Fibroblast of skin of abdomen (primary cell): ENCODE measurements at places on chromosomes 4 and X.

DNA sequence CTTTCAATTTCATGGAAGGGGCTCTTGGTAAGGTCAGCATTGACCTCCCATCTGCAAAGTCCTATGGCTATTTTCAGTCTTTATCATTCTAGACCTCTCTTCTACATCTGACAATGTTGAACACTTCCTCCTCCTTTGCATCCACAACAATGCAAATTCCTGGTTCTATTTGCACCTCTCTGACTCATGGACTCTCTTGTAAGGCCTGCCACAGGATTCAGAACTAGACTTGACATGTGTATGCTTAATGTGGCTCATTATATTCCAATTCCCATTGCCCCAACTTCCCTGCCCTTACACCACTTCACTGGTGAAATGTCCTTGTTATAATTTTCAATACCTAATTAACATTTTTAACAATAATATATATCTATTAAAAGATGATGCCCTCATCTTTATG lies 314.3 kb upstream of the FGF13 start:
- DNase-seq = no peak

DNA sequence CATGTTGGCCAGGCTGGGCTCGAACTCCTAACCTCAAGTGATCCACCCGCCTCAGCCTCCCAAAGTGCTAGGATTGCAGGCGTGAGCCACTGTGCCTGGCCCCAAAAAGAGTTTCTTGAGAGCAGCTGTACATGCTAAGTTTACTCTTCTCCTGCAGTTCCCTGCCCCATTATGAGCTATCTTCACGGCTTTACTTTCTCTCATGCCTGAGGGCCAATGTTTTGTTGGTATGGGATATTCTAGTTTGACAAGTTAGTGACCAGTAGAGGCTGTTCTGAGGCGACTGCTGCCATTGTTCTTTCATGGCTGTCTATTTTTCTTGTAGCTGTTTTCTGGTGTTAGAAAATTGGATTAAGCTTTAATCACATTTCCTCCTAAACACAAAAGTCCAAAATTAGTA lies 78.0 kb upstream of the STX18 start:
- no peak for DNase-seq

GRCh38 chrX:105263801-105264200 lies 43.3 kb upstream of the TEX13A start:
- DNase-seq = peak; percentile 41

GRCh38 chr4:41745292-41746024 lies 3.1 kb downstream of the PHOX2B start:
- no peak for DNase-seq

DNA sequence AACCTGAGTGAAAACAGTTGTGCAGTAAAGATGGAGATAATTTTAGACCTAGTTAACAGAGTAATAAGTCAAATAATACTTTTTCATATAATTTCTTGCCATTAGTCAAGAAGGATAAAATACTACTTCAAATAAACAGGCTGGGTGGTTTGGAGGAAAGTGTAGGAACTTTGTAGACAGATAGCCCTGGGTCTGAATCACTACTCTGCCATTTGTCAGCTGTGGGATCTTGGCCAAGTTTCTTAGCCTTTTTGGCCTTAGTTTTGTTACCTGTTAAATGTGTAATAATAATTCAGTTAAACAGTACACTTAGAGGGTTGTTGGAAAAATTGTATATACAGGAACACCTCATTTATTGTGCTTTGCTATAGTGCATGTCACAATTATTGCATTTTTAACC lies 163.7 kb downstream of the NPNT start:
- DNase-seq = no peak

DNA sequence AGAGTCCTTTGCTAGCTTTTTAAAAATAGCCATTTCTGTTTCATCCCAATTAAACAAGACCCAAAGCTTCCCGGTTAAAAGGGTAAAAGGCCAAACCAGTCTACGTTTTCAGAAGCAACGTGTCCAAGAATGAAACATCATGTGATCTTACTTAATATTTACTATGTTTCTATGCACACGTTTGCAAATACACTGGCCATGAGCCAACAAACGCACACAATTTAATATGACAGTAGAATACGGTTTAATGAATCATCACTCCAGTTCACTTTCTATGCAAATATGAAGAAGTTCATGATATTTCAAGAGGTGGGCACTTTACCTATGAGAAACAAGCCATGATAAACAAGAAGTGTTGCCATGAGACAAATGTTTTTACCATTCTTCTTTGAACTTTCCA lies 4.3 kb downstream of the NR0B1 start:
- DNase-seq = no peak

- peak; percentile 43 for DNase-seq
Measured at GRCh38 chrX:148043271-148043855, 62.2 kb downstream of the FMR1NB start.

DNA sequence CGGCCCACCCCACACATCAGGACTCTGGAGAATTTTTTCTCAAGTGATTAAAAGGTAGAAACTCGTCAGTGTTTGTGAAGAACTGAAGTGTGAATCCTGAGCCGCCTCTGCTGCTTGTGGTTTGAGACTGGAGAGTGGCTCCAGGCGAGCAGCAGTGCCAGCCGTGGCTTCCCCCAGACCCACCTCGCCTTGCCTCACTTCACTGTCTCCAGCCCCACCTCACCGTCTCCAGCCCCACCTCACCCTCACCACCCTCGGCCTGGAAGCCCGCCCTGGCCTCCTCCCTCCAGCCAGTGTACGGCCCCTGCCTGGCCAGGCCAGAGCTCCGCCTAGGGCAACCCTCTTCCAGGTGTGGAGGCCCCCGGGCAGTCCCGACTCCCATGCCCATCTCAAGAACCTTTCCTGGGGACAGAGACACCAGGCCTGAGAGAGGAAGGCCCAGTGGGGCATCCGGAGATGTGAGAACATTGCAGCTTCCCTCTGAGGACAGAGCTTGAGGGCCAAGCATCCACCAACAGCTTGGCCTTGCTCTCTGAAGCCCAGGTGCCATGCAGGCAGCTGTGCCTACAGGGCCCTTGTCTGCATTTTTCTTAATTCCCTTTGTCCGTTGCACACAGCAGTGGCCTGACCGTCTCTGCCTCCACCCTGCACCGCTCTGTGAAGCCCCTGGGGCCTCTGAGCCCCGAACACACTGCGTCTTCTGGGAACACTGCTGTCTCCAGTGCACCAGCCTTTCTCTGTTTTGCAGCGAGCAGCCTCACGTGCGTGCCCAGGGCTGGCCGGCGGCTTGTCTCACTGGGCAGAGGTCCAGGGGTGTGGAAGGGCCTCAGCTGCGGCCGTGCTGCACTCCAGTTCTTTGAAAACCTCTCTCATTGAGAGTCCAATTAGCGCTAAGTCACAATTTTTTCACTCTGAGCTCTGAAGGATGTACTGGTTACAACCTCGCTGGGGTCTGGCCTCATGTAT lies 13.8 kb downstream of the SH3BP2 start:
- no peak for DNase-seq

DNA sequence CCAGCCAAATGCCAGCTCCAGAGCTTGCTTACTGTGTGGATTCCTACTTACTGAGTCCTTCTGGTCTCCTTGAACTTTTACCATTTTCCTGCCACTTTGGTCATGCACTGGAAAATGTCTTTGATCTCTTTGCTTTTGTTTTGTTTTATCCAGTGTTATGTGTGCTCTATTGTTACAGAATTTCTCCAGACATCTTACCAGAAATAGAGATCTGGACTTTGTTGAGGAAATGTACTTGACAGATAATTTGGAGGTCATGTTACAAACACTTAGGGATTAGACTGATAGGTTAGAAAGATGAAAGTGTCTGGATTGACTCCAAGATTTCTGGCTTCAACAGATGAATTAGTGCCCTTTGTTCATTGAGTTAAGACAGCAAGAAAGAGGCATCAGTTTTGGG lies 5.7 kb upstream of the ZNF330 start:
- no peak for DNase-seq

DNA sequence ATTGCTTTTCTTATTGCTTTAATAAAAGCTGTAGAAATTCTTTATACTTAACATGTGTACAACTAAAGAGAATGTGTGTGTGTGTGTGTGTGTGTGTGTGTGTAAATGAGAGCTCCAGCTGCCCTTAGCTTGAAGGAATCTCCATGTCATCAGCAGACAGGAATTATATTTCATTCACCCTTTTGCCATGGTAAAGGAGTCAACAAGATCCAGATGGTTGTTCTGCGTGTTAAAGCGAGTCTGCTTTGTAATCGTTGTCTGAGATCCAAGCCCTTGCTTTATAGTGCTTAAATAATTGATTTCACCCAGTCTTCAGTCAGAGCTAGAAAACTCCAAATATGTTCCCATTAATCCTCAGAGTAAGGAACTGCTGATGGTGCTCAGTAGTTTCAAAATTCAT lies 285.5 kb downstream of the PDGFC start:
- peak; percentile 99 for DNase-seq

DNA sequence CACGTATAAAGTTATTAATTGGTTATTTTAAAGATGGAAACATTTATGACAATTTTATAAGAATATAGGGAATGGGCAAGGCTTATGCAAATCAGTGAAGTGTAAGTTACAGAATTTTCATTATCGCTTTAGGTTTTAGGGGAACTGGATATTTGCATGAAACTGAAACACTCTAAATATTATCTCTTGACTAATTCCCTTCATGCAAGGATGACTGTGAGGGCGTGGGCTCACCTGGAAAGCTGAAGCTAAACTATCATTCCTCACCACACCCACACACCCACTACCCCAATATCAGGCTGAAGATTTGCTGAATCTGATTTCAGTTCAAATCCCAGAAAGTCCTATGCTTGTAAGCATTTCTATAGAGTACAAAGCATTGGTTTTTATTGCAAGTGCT lies 81.7 kb upstream of the ARHGAP24 start:
- DNase-seq = no peak

DNA sequence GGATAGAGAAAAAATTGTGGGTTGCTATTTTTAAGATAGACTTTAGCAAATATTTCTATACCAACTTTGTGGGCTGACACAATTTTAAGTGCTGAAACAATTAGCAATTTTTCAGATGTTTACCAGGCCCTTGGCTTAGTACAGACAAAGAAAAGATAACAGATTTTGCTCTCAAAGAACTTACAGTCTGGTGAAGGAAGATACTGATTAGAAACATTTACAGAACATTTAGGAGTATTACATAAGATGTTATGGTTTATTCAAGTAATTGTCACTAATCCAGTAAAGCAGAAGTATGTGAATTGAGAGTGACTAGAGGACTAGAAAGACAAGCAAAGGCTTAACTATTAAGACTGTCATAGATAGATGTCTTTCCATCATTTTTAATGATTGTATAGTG lies 35.3 kb upstream of the NDUFC1 start:
- no peak for DNase-seq

GRCh38 chr4:121943941-121944340 lies 7.9 kb downstream of the TRPC3 start:
- DNase-seq = no peak

GRCh38 chr4:99071159-99071558 lies 17.4 kb downstream of the ADH5 start:
- no peak for DNase-seq

DNA sequence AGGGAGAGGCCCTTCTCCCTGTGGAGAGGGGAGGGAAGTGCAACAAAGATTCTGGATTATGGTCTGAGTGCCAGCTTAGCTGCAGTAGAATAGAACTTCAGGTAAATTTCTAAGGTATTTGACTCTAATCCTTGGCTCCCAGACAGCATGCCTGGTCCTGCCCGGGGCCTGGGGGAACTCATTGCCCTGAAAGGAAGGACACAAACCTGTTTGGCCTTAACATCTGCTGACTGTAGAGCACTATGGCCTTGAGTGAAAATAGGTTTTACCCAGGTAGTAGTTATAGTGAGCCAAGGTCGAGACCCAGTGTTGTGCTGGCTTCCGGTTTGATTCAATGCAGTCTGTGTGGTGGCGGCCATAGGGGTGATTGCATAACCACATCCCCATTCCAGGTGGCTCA lies 64.4 kb downstream of the RPS6KA6 start:
- DNase-seq = no peak

DNA sequence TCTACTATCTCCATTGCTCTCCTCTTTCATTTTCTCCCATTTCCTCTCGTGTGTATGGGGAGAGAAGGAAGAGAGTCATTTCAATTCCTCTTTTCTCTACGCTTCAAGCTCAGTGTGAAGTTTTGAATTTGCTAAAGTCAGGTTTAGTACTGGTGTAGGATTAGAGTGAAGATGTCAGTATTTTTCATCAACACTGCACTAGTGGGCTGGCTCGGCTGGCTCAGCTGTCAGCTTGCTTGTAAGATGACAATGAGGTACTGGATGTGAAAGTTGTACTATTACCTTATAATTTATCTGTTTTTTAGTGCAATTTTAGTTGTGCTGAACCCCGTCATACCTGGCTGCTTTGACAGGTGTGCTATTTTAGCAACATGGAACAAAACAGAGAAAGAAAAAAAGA lies 2.1 kb upstream of the SH2D1A start:
- no peak for DNase-seq

GRCh38 chr4:153081006-153081580 lies 123.2 kb upstream of the TRIM2 start:
- DNase-seq = no peak

- DNase-seq = no peak
Measured at GRCh38 chr4:165343353-165344191, 16.1 kb downstream of the MSMO1 start.

GRCh38 chrX:48786825-48787504 lies 575 bp downstream of the GATA1 start:
- no peak for DNase-seq

- DNase-seq = no peak
Measured at GRCh38 chr4:154184238-154184637, 307.4 kb downstream of the DCHS2 start.

- peak; percentile 15 for DNase-seq
Measured at GRCh38 chr4:20832826-20833225, 132.6 kb downstream of the PACRGL start.

GRCh38 chr4:84971319-84971932 lies 4.9 kb upstream of the WDFY3 start:
- DNase-seq = peak; percentile 62

DNA sequence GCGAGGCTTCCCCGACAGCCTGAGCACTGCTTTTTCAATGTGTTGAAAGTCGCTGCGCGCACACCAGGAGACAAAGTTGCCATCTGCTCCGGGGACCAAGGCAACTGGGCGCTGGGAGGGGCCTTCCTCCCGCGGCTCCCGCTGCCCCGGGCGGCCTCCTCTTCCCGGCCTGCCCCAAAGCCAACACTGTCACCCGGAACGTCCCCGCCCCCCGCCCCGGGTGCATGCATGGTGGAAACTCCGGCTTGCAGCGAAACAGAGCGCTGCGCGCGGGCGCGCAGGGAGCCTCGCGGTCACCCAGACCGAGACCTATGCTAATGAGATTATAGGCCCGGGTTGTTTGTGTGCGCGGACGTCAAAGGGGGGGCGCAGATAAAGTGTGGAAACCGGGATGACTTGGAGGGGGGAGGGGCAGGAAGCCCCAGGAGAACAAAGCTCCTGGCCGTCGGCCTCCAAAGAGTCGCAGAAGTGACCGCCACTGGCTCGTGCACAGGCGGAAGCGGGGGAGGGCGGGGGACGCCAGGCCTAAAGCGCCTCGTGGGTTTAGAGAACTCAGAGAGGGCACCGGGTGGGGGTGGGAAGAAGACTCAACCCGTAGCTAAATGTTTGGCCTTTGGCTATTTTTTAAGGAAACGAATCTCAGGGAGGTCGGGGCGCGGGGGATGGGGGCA lies 88.8 kb downstream of the BCOR start:
- no peak for DNase-seq
